ENCODE measurements at places on chromosomes 12 and 14.

DNA sequence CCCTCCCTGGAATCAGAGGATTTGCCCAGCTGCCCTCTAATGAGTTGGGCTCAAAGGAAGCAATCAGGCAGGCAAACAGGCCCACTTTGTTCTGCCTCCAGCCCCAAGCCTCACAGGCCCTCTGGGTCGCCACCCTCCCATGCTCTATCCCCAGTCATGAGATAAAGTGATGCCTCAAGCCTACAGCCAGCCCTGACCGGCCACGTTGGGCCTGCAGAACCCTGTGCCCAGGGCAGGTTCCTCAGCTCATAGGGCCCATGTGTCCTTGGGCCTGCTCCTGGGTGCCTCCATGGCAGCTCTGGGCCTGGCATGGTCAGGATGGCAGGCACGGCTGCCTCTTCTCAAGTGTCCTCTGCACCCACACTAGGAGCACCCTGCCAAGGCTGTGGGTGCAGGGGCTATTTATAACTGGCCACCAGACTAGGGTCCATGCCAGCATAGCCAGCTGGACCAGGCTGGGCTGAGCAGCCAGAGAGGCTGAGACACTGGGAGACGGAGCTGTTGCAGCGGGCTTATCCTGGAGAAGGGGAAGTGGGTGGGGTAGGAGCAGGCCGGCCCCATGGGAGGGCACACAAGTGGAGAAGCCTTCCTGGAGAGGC lies 20.2 kb downstream of the HDAC7 start:
- no peak for DNase-seq

DNA sequence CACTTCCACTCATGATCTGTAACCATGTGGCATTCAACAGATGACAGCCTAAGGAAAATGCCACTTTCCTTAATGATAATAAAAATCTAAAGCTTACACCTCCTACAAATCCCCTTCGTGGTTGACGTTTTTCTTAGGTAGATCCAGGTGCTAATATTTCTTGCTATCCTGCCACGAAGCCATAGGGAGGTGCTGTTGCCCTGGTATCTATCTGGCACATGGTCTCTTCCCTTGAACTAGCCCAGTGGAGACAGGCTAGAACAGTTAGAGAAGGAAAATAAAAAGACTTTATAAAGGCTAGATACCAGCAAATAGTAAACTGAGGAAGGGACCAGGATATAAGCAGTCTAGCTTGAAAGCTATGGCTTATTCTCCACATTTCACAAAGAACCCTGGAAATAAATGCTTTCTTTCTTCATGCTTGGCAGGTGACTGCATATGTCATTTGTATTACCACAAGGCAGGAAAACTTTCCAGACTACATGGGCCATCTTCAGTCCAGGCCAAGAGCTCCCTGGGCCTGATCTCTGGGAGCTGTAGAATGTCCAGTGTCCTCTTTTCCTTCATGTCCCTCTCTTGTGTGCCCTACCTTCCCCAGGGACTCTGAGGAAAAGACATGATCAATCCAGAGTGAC lies 15.3 kb downstream of the SPIC start:
- no peak for DNase-seq

DNA sequence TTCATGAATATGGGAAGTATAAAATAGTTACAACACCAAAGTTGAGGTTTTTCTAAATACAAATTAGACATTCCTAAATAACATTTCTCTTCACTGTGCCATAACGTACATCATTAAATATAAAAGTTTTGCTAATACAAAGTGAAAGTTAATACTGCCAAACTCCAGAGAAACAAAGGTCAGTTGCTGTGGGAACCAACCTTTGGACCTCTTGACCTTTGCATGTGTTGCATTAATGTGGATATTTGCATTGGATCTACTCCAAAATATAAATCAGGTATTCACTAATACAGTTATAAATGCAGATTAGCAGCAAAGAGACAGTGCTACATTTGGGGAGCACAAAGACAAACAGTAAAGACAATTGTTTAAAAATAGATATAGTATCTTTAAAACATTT lies 366.0 kb upstream of the USP15 start:
- no peak for DNase-seq

DNA sequence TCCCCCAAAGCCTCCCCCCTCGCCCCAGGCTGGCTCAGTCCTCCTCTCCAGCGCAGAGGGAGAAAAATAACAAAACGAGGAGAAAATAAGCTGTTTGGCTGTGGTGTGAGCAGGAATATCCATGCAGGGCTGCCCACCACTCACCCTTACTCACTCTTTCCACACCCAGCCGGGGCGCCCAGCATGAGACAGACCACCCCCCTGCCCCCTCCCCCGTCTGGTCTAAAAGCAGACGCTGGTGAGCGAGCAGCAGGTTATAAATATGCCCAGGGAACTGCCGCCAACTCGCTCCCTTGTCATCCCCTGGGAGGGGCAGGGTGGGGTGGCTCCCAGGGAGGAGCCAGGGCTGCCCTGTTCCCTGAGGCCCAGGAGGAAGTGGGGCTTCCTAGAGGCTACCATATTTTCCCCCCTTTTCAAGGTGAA lies 7.4 kb downstream of the WNT1 start:
- no peak for DNase-seq

GRCh38 chr12:93089805-93090569 lies 160.9 kb upstream of the EEA1 start:
- DNase-seq: no peak

DNA sequence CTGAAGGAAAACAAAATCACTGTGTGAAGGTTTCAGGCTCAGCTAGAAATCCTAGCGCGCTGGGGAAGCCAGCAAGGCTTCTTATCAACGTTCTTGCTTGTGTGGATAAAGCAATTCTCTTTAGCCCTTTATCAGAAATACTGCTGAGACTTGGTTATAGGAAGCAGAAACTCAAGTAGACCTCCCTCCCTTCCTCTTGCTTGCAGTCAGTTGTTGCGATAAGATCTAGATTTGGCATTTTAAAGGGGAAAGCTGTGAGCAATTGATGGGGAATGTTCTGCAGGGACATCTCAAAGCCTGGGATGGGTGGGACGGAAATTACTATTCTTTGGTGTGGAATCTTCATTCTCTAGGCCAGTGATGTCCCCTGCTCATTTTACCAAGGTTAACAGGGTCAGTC lies 76.4 kb upstream of the ANO4 start:
- DNase-seq: no peak

- DNase-seq: no peak
Observed at GRCh38 chr12:123731596-123731995, 19.4 kb downstream of the ATP6V0A2 start.

DNA sequence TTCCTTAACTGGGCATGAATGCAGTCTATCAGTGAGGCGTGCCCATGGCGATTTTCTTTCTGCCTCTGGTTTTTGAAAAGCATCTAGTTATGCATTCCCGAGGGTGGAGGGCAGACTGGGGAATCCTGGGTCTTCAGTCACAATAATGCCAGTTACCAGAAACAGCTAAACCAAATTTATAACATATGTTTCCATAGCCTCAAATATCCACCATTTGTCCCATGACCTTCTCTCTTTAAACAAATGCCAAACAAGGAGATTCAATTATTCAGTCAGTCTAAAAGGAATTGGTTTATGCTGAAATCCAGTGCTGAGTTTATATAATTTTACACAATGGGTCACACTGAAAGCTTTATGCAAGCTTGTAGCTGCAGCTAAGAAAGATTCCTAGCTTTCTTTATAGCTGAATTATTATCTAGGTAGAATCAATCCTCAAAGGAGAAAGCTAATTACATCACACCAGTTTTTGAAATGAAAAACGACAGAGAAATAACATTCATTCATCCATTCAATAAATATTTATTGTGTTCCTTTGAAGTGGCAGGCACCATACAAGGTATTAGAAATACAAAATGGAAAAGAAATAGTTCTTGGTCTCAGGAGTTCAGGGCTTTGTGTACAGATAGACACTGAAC lies 131.3 kb upstream of the RAP1B start:
- no peak for DNase-seq

GRCh38 chr14:28767853-28768741 lies 1.5 kb downstream of the FOXG1 start:
- no peak for DNase-seq

DNA sequence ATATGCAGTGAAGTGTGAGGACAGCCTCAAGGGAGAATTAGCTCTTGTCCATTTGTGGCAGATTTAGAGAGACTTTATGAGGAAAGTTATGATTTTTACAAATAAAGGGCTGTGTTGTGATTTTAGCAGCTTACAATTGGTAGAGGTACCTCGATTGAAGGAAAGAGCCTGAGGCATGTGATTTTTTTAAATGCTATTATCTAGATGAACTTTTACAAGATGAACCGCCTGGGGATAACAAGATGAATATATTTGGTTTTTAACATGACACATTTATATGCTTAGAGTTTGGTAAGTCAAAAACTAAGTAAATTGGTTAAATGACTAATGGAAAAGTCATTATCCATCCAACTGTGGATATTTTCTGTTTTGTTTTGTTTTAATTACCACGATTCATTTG lies 52.6 kb downstream of the AEBP2 start:
- no peak for DNase-seq

GRCh38 chr12:24625103-24625502 lies 323.8 kb downstream of the BCAT1 start:
- DNase-seq: no peak

GRCh38 chr12:42770261-42770660 lies 180.7 kb upstream of the PRICKLE1 start:
- no peak for DNase-seq

- no peak for DNase-seq
Observed at GRCh38 chr14:28494196-28494595, 272.4 kb upstream of the FOXG1 start.

- no peak for DNase-seq
Observed at GRCh38 chr12:65614259-65614889, 209.9 kb upstream of the HMGA2 start.

DNA sequence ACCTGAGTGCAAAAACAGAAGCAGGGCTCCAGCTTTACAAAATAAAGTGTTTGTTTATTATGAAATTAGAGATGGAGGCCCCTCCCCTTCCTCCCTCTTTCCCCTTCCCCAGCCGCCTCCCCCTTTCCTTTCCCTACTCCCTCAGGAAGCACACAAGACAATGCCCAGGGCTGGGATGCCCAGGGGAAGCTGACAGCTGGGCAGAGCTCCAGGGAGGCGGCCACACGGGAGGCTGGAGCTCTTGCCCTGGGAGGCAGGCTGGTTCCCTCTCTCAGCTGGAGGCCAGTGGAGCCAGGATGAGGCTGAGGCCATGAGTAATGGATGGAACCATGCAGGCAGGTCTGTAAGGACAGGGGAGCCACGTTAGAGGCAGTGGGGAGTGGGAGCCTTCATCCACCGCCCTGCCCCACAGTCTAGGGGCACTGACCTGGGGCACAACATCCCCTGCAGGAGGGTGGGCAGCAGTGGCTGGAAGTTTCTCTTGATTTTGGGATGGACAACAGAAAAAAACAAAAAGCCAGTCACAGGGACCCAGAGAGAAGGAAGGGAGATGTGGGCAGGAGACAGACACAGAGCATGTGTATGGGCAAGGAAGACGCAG lies 5.1 kb downstream of the PSMB11 start:
- no peak for DNase-seq

DNA sequence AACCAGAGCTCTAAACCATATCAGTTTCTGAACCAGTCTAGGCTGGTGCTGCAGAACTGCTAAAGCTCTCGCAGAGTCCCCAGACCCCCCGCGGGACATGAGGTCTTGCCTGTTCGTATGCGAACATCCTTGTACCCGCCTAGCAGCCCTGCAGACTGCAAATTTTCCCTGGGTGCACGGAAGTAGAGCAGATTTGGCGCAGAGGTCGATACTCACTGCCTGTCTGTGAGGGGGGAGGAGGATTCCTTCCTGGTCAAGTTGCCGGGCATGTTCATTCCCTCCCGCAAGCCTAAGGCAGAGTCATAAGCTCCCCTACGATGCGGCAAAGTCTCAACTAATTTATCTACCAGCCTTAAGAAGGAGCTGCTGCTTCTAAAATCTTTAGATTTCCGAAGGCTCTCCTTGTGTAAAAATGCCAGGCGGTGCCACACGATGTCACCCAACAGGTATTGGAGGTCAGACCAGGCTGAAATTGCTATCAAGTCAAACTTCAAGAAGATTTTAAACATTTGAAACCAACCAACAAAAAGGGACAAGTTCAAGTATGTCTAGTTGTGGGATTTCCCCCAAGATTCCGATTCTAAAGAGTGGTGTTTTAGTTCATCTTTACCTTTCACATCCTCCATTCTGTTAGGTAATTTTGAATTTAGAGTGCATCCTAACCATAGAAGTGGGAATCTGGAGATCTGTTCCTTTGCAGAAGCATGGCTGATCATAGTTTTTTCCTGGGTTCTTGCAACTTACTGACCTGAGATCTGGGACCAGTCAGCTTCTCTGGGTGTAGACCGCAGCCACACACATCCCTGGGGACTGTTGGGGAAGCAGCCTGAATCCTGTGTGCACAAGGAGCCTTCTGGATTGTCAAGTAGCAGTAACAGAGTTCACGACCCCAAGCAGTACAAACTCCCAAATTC lies 1.6 kb upstream of the PAX9 start:
- DNase-seq: no peak

Data from stimulated activated CD8-positive, alpha-beta memory T cell treated with anti-CD3 and anti-CD28 coated beads, Interleukin-4, amount 100 ng/mL, for 4 hours (primary cell).